Astrocyte of the spinal cord (primary cell): ENCODE measurements at places on chromosomes 5 and 9.

- no peak for DNase-seq
These were observed 28.2 kb downstream of the DBH start for GRCh38 chr9:133664173-133665050.

- DNase-seq, result no peak
These were observed 108.2 kb upstream of the TNC start for GRCh38 chr9:115226152-115226551.

DNA sequence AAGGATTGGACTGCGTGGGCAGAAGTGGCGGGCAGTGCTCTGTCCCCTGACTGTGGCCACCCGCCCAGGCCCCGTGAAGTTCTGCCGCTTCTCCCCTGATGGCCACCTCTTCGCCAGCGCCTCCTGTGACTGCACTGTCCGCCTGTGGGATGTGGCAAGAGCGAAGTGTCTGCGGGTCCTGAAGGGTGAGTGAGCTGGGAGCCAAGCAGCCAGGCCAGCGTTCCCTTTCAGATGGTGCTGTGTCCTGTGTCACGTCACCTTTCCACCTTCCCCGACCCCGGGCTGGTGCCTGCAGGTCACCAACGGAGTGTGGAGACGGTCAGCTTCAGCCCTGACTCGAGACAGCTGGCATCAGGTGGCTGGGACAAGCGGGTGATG is 2.3 kb downstream of the WDR38 start:
- no peak for DNase-seq

- DNase-seq, result no peak
These were observed 29.0 kb upstream of the GGTA1 start for GRCh38 chr9:121528642-121529041.

- no peak for DNase-seq
These were observed 793 bp downstream of the AGPAT2 start for GRCh38 chr9:136686534-136686793.

GRCh38 chr5:171308453-171309275 is at the start of gene TLX3:
TLX3 (plus strand) TSS chr5:171309248; CDS start chr5:171309366, 118 bp downstream.
- DNase-seq, result no peak

DNA sequence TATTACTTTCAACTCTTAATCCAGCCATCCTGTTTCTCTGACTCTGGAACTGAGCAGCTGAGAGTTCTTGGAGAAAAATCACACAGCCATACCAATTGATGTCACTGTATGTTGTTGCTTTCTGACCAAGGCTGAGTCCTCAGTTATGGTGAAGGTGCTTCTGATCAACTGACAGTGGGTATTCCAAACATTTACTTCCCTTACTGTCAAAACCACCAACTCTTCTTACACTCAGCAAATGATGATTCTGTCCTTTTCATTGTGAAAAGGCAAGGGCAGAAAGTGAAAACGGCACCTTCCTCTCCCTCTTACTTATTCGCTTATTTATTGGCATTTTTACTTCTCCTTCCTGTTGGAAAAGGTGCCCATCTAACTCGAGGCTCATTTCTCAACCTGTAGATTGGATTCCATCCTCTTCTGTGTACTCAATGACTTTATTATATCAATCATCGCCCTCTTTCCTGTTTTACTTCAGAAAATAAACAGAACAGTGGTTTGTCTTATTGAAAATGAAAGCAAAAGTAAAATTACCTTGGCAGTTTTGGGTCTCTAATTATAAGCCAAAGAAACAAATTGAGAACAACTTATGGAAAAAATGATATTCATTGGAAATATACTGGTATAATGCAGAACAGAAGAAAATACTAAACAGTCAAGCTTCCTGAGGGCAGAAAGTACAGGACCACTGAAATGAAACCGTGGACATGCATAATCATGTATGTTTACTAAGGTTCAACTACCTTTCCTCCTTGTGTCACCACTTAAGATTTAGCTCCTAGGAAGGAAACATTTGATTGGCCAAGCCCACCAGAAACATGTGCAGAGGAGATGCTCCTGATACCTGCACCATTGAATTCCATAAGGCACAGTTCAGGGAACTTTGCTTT is 104.5 kb upstream of the CHD1 start:
- peak; percentile 20 for DNase-seq

DNA sequence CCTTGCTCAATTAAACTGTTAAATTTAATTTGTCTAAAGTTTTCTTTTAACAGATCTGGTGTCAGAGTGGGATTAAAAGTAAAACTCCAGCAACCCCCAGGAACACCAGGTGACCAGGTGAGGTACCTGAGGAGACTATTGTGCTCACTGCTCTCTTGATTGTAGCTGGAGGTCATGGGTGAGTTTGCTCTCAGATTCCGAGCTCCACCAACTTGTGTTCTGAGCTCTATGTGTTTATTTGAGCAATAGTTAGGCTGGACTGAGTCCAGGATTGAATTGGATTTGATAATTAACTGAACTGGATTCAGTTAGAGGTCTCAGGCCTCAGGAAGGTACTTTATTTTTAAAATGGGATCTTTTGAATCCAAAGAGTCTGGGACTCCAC is 17.9 kb upstream of the SCGB3A2 start:
- DNase-seq, result no peak

GRCh38 chr5:168713051-168713450 is 133.9 kb upstream of the PANK3 start:
- no peak for DNase-seq

- DNase-seq, result no peak
These were observed 27.7 kb downstream of the GRAMD2B start for GRCh38 chr5:126450907-126451306.
